Tracheal epithelial cell (primary cell): ENCODE measurements at places on chromosomes 5 and 9. TPM values are rescaled to one million over a fixed set of nuclear protein-coding genes. Genes with fewer than 3 reads are reported as not detected.

The BTNL3 gene
- total RNA-seq: not detected in 2 replicates

The FGD3 gene
- total RNA-seq: 1.2 and 2.6 TPM in 2 replicates

The GLRA1 gene
- total RNA-seq: not detected in 2 replicates

The CBY3 gene
- not detected in 2 replicates for total RNA-seq

The OR1J2 gene
- total RNA-seq: not detected in 2 replicates

The RAI14 gene
- 49.4 and 111 TPM in 2 replicates for total RNA-seq

The RFESD gene
- 0.48 and 4.0 TPM in 2 replicates for total RNA-seq

The GZMA gene
- not detected in 2 replicates for total RNA-seq

The NR2F1 gene
- total RNA-seq: under 0.01 and 0.21 TPM in 2 replicates

The SHB gene
- total RNA-seq: 19.8 and 35.7 TPM in 2 replicates

The TSSK1B gene
- total RNA-seq: under 0.01 and 0.21 TPM in 2 replicates

The FOXD4L3 gene
- not detected in 2 replicates for total RNA-seq

The GBGT1 gene
- total RNA-seq: 1.3 and 1.7 TPM in 2 replicates

The RACK1 gene
- 5,776 and 7,484 TPM in 2 replicates for total RNA-seq

The NTNG2 gene
- under 0.01 and 0.24 TPM in 2 replicates for total RNA-seq

The ASPN gene
- under 0.01 TPM in 1 of 2 replicates, not detected in the other for total RNA-seq

The SPATA24 gene
- total RNA-seq: 3.4 and 4.6 TPM in 2 replicates

The C9orf153 gene
- 0.48 and 0.85 TPM in 2 replicates for total RNA-seq

The PCDHGB4 gene
- total RNA-seq: 0.64 and 5.3 TPM in 2 replicates

The NMUR2 gene
- total RNA-seq: not detected in 2 replicates

The FOXD1 gene
- 4.1 and 4.9 TPM in 2 replicates for total RNA-seq

The TMC1 gene
- total RNA-seq: not detected in 2 replicates

The MRPS2 gene
- 17.4 and 20.5 TPM in 2 replicates for total RNA-seq

The LHX3 gene
- not detected in 2 replicates for total RNA-seq

The TMEM252 gene
- not detected in 2 replicates for total RNA-seq

The ZDHHC21 gene
- 5.8 and 7.0 TPM in 2 replicates for total RNA-seq

The SPATA31C1 gene
- not detected in 2 replicates for total RNA-seq

The C9orf72 gene
- total RNA-seq: 8.4 and 26.2 TPM in 2 replicates

The LMBRD2 gene
- 7.5 and 17.4 TPM in 2 replicates for total RNA-seq

The OCLN gene
- total RNA-seq: 38.6 and 104 TPM in 2 replicates

The CA9 gene
- total RNA-seq: 9.6 and 35.2 TPM in 2 replicates

The PAEP gene
- not detected in 2 replicates for total RNA-seq

The ORM1 gene
- not detected in 2 replicates for total RNA-seq

The PCDHGA1 gene
- total RNA-seq: under 0.01 TPM in 1 of 2 replicates, not detected in the other

The DNAI1 gene
- not detected in 2 replicates for total RNA-seq

The ACOT12 gene
- total RNA-seq: not detected in 2 replicates

The SLC6A19 gene
- total RNA-seq: not detected in 2 replicates

The PTPRD gene
- 2.6 and 3.1 TPM in 2 replicates for total RNA-seq

The IFNB1 gene
- not detected in 2 replicates for total RNA-seq

The ANKRD34B gene
- 0.96 TPM in 1 of 2 replicates, not detected in the other for total RNA-seq
